ENCODE measurements at places on chromosomes 12 and 14.
A peak's percentile ranks its signal among the peaks of the same experiment; 100 is the strongest.

- no peak for DNase-seq
Observed at GRCh38 chr14:35046751-35047536, 872 bp downstream of the FAM177A1 start.

- no peak for DNase-seq
Observed at GRCh38 chr12:122841544-122842321, 6.5 kb downstream of the HIP1R start.

GRCh38 chr14:55760789-55761566, 181.0 kb downstream of the KTN1 start:
- DNase-seq, result no peak

DNA sequence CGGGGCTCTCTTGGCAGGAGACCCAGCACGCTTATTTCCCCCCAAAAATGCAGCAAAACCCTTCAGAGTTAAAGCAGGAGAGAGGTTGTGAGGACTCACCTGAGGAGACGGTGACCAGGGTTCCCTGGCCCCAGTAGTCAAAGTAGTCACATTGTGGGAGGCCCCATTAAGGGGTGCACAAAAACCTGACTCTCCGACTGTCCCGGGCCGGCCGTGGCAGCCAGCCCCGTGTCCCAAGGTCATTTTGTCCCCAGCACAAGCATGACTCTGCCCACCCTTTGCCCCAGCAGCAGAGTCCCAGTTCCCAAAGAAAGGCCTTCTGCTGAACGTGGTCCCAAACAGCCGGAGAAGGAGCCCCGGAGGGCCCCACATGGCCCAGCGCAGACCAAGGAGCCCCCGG, 337.7 kb downstream of the TMEM121 start:
- DNase-seq, result peak; percentile 6

- DNase-seq, result no peak
Observed at GRCh38 chr12:77575376-77575919, 255.2 kb upstream of the NAV3 start.

GRCh38 chr12:11607313-11608081, 42.0 kb upstream of the ETV6 start:
- DNase-seq, result no peak

GRCh38 chr12:12456637-12457036, 99.8 kb downstream of the BORCS5 start:
- no peak for DNase-seq

Measured in activated CD4-positive, alpha-beta T cell treated with anti-CD3 and anti-CD28 coated beads for 1 hour (primary cell).